ENCODE measurements at places on chromosomes 11 and 22.

DNA sequence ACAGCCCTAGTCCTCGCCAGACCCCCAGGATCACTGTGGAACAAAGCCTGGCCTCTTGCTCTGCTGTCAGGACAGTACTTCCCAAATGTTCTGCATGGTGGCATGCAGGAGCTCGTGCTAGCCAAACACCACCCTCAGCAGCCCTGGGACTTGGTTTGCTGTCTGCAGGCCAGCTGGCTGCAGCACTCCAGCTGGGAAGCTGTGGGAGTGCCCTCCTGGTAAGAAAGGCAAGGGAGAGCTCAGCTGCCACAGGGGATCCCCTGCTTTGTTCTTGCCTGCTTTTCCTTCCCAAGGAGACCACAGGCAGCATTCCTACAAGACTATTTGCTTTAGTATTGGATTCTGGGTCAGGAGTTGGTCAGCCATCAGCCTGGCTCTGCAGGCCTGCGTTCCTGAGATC, 27.9 kb downstream of the TCIRG1 start:
- DNase-seq: no peak

DNA sequence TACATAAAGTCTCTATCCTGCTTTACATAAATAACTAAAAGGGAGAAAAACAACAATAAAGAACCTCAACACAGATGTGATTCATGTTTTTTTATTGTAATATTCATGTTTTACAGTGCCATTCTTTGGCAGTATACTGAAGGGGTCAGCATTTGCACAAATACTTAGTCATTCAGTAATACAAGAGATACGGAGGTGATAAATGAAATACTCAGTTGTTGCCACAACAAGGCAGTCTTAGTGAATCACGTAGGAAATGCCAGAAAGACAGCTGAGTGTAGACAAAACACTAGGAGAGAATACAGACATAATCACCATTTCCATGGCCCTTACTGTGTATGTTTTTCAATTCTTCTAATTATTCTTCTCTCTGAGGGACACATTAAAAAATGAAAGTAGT, 910.4 kb downstream of the METTL15 start:
- no peak for DNase-seq

- no peak for DNase-seq
These were observed 207.3 kb upstream of the MTNR1B start for GRCh38 chr11:92762121-92762540.

DNA sequence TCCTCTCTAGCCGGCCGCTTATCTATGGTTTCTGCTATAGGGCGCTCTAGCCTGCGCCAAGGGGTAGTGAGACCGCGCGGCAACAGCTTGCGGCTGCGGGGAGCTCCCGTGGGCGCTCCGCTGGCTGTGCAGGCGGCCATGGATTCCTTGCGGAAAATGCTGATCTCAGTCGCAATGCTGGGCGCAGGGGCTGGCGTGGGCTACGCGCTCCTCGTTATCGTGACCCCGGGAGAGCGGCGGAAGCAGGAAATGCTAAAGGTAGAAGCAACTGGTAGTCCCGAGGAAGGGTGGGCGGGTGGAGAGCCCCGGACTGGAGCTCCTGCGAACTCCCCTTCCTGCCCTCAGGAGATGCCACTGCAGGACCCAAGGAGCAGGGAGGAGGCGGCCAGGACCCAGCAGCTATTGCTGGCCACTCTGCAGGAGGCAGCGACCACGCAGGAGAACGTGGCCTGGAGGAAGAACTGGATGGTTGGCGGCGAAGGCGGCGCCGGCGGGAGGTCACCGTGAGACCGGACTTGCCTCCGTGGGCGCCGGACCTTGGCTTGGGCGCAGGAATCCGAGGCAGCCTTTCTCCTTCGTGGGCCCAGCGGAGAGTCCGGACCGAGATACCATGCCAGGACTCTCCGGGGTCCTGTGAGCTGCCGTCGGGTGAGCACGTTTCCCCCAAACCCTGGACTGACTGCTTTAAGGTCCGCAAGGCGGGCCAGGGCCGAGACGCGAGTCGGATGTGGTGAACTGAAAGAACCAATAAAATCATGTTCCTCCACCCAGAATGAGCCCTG, at the start of the genes LBHD1 and UQCC3:
LBHD1 (minus strand) TSS at position 660 of the 782 bp plus-strand sequence. CDS start 2,236 bp downstream, outside the sequence.
UQCC3 (plus strand) TSS at position 66 of the 782 bp plus-strand sequence; CDS start at position 139, 73 bp downstream.
- peak; percentile 78 for DNase-seq

- no peak for DNase-seq
These were observed 363.9 kb downstream of the TBC1D22A start for GRCh38 chr22:47126344-47126811.

DNA sequence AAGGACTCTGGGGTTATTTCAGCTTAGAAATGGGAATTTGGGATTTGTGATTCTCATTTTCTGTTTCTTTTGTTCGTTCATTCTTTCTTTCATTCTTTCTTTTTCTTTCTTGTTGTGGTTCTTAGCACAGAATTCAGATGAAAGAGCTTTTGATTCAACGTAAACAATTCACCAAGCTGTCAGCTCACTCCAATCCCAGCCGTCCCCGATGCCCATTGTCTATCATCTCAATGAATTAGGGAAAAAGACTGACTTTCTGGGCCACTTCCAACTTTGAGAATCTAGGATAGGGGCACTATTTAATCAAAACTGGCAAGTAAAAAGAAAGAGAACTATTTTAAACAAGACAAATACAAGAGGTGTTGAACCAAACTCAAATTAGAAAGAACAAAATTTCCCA, 25.1 kb upstream of the TMA7B start:
- no peak for DNase-seq

- DNase-seq: no peak
These were observed 39.9 kb upstream of the NAV2 start for GRCh38 chr11:19672586-19673206.

- no peak for DNase-seq
These were observed 51.1 kb downstream of the RCN1 start for GRCh38 chr11:32141745-32142546.

- DNase-seq: peak; percentile 40
These were observed 30.0 kb upstream of the WNT11 start for GRCh38 chr11:76236092-76236999.

- no peak for DNase-seq
These were observed 23.7 kb downstream of the HTR3A start for GRCh38 chr11:113998574-113998973.

DNA sequence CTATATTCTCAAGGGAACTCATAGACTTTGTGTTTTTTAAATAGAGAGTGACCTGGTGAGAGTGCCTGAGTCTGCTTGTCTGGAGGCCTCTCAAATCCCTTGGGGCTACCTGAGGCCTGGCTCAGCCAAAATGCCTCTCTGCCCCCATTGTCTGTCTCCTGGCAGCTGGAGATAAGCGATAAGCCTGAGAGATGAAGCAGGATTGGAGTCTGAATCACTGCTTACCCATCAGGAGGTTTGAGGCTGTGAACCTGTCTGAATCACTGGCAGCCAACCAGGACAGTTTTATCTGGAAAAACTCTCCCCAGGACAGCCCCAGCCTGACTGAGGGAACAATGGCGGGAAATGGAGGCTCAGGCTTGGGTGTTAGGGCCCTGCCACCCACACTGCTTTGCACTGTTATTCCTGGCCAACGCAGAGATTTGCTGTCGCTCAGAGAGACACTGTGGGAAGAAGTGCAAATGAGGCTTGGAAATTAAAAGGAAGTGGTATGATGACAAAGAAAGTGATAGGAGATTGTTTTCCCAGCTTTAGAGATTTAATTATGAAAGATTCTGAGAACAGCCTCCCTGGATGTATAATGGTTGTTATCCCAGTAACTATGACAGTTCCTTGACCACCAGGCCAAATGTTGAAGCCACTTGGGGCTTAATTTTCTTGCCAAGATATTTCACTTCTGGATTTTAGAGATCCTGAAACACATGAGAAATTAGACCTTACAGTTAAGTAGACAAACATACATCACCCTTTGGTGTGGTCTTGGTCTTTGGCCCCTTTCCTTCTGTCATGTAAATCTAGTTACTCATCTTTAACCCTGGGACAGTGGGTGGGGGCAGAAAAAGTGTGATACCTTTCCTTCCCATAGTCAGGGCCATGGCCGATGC, 102.1 kb downstream of the RASSF10 start:
- no peak for DNase-seq

- no peak for DNase-seq
These were observed 21.1 kb upstream of the RDX start for GRCh38 chr11:110317516-110317932.

- DNase-seq: no peak
These were observed 58.6 kb upstream of the GUCY1A2 start for GRCh38 chr11:107076832-107077231.

DNA sequence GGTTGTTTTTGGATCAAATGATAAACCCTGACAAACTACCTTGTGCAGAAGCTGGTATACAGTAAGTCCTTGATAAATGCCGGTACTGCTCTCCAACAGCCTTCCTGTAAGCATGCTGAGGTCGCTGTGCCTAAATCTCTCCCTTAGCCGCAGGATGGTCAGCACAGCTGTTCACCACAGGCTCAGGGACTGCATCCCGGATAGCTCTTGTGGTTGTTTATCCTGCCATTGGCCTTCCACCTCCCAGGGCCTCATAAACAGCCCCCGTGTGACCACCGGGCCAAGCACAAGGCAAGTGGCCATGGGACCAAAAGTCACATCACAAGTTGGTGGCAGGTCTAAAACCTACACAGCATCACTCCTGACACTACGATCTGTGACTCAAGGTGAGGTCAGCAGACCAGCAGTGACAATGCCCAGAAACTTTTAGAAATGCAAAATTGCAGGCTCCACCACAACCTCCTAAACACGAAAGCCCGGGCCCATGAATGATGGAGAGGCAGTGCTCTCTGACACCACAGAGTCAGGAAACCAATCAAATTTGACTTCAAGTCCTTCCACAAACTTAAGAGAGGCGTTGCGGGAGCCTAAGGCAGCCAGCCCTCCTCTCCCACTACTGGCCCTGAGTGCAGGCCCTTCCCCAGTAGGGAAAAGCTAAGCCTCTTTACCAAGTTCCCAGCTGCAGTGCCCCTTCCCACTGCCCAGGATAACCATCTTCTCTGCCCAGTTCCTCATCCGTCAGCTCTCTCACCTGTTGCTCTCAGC, 3.9 kb downstream of the SPATA19 start:
- no peak for DNase-seq

DNA sequence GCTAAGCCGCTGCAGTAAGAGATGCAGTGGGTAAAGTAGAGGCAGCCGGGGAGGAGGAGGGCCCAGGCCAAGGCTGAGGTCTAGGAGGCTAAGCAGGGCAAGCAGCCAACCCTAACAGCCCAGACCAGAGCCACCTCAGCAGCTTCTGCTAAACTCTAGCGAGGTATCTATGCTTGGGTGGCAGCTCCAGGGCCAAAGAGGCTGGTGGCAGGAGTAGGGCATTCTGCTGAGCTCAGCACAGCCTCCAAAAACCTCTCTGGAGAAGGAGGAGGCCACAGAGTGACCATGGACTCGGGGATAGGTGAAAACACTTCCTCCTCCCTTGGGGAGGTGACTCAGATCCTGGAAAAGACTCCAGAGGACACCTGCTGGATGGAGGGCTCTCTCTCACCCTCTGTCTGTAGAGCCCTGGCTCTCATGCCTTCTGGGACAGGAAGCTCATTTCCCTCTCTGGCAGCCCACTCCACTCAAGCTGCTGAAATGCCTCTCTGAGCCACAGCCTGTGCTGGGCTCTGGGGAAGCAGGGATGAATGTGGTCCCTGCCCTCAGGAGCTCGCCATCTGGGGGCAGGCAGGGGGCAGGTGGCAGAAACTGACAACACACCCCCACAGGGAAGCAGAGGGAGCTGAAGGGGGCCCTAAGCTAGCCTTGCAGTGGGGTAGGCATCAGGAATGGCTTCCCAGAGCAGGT, 16.5 kb upstream of the TPBGL start:
- no peak for DNase-seq

DNA sequence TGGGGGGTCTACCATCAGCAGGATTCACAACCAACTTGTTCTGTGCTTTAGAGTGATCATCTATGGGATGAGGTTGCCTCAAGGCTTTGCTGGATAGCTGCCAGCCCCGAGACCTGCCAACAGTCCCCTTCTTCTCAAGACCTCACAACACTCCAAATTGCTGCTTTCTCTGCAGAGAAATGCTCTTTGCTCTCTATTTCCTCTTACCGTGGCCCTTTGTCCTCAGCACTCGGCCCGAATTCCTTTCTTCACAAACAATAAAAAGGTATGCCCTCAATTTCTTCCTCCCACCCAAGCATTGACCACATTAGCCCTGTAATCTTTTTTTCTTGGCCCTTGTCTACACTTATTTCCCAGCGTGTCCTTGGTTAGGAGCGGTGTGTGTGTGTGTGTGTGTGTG, 147.4 kb upstream of the SNX19 start:
- no peak for DNase-seq

DNA sequence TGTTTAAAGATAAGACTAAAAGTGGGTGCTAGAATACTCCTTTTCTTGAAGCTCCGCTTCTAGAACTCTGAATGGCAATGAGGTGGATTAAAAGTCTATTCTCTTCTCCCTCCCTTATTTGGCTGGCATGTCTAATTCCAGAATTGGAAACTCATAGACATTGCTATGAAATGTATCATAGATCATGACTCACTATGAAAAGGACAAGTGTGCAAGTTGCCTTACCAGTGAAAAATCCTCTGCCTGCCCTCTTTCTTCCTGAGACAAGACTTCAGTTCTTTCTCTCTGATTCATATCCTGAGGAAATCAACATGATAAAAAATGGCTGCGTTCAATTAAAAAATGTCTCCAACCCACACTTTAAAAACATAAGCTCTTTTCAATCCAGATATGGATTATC, 73.2 kb upstream of the BLID start:
- DNase-seq: no peak

GRCh38 chr11:58567889-58568512, 7.7 kb downstream of the LPXN start:
- DNase-seq: peak; percentile 79

GRCh38 chr11:23953951-23954710, 542.7 kb upstream of the LUZP2 start:
- no peak for DNase-seq

- DNase-seq: peak; percentile 97
These were observed at the start of gene PRMT3 for GRCh38 chr11:20387261-20388095. TSS of gene PRMT3 (plus strand) at chr11:20387716. CDS start at chr11:20387747, 31 bp downstream.

DNA sequence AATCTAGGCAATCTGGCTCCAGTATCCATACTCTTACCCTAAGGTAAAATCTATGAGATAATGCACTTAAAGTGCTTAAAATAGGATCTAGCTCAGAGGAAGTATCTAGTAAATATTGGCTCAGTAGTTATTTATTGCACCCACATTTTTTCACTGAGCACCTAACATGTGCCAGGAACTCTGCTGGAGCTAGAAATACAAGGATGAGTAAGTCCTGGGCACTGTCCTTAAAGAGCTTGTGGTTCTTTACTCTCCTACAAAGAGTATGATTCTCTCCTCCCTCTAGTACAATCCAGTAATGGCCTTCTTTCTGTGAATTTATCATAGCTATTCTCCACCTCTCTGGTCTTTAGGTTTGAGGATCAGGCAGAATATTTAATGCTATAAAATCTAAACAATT, 59.2 kb downstream of the DEUP1 start:
- DNase-seq: no peak

- no peak for DNase-seq
These were observed 197.5 kb upstream of the TMEM45B start for GRCh38 chr11:129618046-129618569.

GRCh38 chr22:30705710-30706651, 11.3 kb downstream of the OSBP2 start:
- no peak for DNase-seq

GRCh38 chr11:26204101-26204500, 127.8 kb upstream of the ANO3 start:
- DNase-seq: no peak

GRCh38 chr11:29490938-29491337, 525.9 kb downstream of the KCNA4 start:
- DNase-seq: no peak

GRCh38 chr22:19275919-19276600, 15.5 kb downstream of the CLTCL1 start:
- no peak for DNase-seq

- no peak for DNase-seq
These were observed 48.4 kb upstream of the POLD3 start for GRCh38 chr11:74543991-74544390.
